ENCODE measurements at places on chromosomes 5 and 9.

DNA sequence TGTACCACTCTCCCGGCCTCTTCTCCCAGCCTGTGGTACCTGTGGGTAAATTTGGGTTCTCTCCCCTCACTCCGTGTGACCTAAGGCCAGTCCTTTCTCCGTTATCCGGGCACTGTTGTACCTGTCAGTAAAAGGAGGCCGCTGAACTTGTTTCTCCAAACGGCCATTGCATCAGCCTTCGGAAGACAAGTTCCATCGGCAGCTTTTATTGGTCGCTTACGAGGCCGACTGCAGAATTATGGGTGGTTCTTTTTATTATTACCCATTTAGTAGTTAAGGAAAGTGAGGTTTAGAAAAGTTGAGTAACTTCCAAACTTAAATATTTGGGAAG is 558 bp downstream of the GRPEL2 start:
- DNase-seq: no peak

GRCh38 chr5:147061431-147061830 is 173.4 kb upstream of the STK32A start:
- DNase-seq: no peak

GRCh38 chr5:129609710-129610109 is 138.2 kb upstream of the MINAR2 start:
- DNase-seq: no peak

- DNase-seq: no peak
Observed at GRCh38 chr9:91376239-91376638, 14.5 kb upstream of the AUH start.

- DNase-seq: no peak
Observed at GRCh38 chr5:68178579-68178978, 37.0 kb upstream of the PIK3R1 start.

- DNase-seq: no peak
Observed at GRCh38 chr9:109319626-109320241, 1.1 kb downstream of the EPB41L4B start.

- no peak for DNase-seq
Observed at GRCh38 chr5:92979716-92980115, 601.3 kb downstream of the NR2F1-AS1 start.

Data from AG09309 (cell line).